ENCODE measurements at places on chromosomes 6 and 20. TPM values are rescaled to one million over a fixed set of nuclear protein-coding genes. Genes with fewer than 3 reads are reported as not detected.

SLA2 gene
- total RNA-seq: 1.1 TPM

CGA gene
- not detected for total RNA-seq

OR2J3 gene
- total RNA-seq: not detected

- no peak overlapping the region for H3K4me3 ChIP-seq
- no peak for DNase-seq
- H3K27me3 ChIP-seq: no peaks in the 10 kb centered on the region
- peaks cover 6% of the 10 kb centered on the region for H3K36me3 ChIP-seq
- no peaks in the 10 kb centered on the region for H3K4me1 ChIP-seq
- no peak overlapping the region for H3K27ac ChIP-seq
These were observed 175.9 kb upstream of the SCGN start for GRCh38 chr6:25476126-25476525.

DNA sequence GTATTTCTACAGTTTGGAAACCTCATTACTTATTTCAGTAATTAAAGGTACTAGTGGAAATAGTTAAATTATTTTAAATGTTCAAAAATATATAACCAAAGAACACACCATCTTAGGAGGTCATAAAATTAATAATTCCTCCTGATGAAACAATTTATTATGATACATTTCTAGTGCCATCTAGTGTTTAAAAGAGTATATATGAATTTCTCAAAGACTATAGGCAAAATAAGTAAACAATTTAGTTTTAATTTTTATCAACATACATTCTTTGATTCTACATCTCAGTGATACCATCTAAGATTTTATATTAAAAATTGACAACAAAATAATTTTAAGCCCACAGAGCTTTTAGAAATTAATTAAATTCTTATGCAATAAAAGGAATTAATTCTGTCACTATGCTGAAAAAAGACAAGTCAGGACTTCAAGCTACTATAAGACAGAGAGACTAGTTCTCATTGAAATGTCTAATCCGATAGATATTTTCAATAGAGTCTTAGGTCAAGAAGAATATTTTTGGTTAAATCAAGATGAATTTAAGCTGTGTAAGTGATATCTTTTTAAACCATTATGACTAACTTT is 107.8 kb upstream of the RNF217 start:
- H3K36me3 ChIP-seq: no peaks in the 10 kb centered on the region

DNA sequence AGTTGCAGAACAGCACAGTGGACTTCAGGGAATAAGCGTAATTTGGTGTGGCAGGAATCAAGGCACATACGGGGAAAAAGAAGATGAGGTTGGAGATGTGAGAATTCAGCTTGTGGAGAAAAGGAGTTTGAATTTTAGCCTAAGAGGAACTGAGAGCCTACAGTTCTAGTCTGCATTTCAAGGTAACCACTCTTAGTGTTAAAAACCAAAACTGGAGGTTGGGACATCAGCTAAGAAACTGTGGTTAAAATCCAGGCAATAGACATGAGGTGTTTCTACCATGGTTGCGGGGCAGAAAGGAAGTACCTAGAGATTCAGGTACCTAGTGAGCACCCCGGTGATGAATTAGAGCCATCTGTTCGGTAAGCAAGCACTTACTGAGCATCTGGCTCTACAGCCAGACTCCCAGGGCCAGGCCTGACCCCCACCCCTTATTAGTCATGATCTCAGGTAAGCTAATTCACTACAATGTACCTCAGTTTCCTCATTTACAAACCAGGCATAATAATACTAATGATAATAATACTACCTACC is 44.4 kb downstream of the FAXC start:
- DNase-seq: no peak
- H3K27me3 ChIP-seq: no peaks in the 10 kb centered on the region
- H3K4me3 ChIP-seq: no peak overlapping the region
- no peaks in the 10 kb centered on the region for H3K4me1 ChIP-seq

DNA sequence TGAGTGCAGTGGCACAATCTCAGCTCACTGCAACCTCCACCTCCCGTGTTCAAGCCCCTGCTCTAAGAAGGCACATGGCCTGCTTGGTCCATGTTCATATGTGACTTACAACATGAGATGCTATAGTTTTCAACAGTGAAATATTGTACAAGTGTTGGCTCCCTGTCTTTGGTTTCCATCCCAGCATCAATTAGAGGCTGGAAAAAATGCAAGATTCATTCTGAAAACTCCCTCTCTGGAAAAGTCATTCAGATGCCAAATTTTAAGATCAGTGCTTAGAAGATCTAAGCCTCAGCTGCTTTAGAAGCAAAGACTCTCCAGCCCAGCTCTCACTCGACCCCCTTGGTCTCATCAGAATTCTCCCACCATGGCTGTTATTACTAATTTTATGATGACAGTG is 398.9 kb downstream of the KIF16B start:
- H3K27ac ChIP-seq: no peak overlapping the region
- no peak overlapping the region for H3K4me3 ChIP-seq
- no peak for DNase-seq
- H3K36me3 ChIP-seq: no peaks in the 10 kb centered on the region
- no peaks in the 10 kb centered on the region for H3K27me3 ChIP-seq
- H3K4me1 ChIP-seq: no peaks in the 10 kb centered on the region

DNA sequence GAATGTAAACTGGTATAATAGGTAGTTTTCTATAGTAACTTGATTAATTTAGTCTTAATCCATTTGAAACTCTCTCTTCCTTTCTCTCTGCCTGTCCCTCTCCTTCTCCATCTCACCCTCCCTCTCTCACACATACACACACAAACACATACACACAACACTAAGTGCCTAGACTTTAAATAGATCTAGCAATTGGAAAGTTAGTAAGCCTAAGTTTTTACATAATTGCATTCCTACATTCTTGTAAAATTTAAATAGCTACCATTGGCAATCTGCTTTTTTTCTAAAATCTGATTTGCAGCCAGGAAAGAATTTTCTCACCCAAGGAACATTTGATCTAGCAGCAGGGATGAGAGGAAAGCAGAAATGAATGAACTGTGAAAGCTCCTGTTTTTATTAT is 15.7 kb downstream of the GFRA4 start:
- H3K4me1 ChIP-seq: no peaks in the 10 kb centered on the region
- no peak for DNase-seq
- H3K36me3 ChIP-seq: peaks cover 30% of the 10 kb centered on the region
- no peak overlapping the region for H3K4me3 ChIP-seq
- H3K27me3 ChIP-seq: no peaks in the 10 kb centered on the region

GRCh38 chr20:44001667-44002596 is 87.3 kb downstream of the TOX2 start:
- H3K27me3 ChIP-seq: no peaks in the 10 kb centered on the region
- H3K36me3 ChIP-seq: no peaks in the 10 kb centered on the region
- no peaks in the 10 kb centered on the region for H3K4me1 ChIP-seq

DNA sequence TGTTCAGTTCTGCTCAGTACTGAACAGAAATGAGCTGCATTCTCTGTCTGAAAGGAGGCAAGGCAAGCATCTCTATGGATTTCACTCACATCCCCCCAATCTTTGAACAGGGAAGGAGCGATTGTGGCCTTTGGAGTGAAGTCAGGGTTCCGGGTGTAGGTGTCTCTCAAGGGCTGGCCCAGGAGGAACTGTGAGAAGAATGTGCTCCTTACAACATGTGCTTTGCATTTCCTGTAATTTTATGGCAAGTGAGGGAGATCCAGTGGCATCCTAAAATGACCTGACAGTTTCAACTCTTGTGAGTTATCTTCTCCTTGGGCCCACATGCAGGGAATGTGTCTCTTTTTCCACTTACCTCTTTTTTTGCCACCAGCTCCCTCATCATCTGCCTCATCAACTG is 63.0 kb upstream of the RIN2 start:
- DNase-seq: no peak
- H3K36me3 ChIP-seq: no peaks in the 10 kb centered on the region
- H3K4me3 ChIP-seq: no peak overlapping the region
- no peak overlapping the region for H3K27ac ChIP-seq
- H3K27me3 ChIP-seq: no peaks in the 10 kb centered on the region

GRCh38 chr6:21996425-21997118 is 300.3 kb downstream of the PRL start:
- H3K27ac ChIP-seq: no peak overlapping the region
- no peak for DNase-seq
- H3K4me3 ChIP-seq: no peak overlapping the region
- peaks cover 6% of the 10 kb centered on the region for H3K4me1 ChIP-seq
- no peaks in the 10 kb centered on the region for H3K36me3 ChIP-seq

DNA sequence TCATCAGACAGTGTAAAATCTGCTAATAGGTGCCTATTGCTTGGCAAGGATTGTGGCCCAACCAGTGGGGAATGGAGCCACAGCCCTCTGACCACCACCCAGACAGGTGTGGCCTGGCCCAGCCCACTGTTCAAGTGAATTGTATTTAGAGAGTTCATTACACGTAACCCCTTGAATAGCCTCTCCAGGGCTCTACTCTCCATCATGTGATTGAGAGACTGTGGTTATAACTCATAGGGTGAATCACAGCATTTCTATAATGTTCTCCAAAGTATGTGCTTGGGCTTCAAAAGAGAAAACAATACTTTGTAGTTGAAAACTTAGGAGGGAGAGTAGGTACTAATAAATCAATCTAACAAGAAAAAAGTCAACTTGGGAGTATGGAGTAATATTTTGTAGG is 38.4 kb downstream of the ALDH8A1 start:
- no peak overlapping the region for H3K4me3 ChIP-seq
- H3K36me3 ChIP-seq: no peaks in the 10 kb centered on the region
- no peak for DNase-seq
- H3K27ac ChIP-seq: no peak overlapping the region

- H3K4me1 ChIP-seq: no peaks in the 10 kb centered on the region
- H3K27ac ChIP-seq: no peak overlapping the region
- no peak overlapping the region for H3K4me3 ChIP-seq
- no peak for DNase-seq
These were observed 25.6 kb upstream of the HLA-DQB1 start for GRCh38 chr6:32692019-32692418.

GRCh38 chr20:953742-954141 is 37.6 kb upstream of the ANGPT4 start:
- DNase-seq: no peak
- H3K4me3 ChIP-seq: no peak overlapping the region

GRCh38 chr20:36604952-36605398 is 604 bp upstream of the RAB5IF start:
- H3K4me1 ChIP-seq: peaks cover 9% of the 10 kb centered on the region
- peak overlapping the region; percentile 100 for H3K4me3 ChIP-seq
- no peaks in the 10 kb centered on the region for H3K27me3 ChIP-seq
- H3K27ac ChIP-seq: peak overlapping the region; percentile 89
- no peak for DNase-seq

DNA sequence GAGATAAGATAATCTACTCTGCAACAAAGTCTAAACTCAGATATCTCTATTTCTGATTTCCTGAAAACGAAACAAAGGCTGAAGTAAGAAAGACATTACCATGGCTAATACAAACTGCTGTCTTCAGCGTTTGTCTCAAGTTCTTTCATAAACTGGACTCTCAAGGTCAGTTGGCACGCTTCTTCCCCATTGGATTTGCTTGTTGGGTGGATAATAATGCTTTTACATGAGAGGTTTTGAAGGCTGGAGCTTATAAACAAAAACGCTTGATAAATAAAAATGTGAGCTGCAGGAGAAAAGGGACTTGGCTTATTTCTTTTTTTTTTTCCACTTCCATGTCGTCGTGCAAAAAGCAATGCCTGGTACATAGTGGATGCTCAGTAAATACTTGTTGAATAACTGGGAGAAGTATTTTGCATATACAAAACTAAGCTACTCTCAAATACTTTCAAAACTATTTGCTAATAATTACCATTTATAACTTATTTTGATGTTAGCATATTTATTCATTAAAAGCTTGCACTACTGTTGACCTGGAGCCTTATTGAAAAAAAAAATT is 65.7 kb upstream of the EEF1A1 start:
- peak overlapping the region; percentile 90 for H3K27ac ChIP-seq
- no peaks in the 10 kb centered on the region for H3K36me3 ChIP-seq
- no peak for DNase-seq
- H3K4me1 ChIP-seq: peaks cover 21% of the 10 kb centered on the region
- H3K27me3 ChIP-seq: no peaks in the 10 kb centered on the region

DNA sequence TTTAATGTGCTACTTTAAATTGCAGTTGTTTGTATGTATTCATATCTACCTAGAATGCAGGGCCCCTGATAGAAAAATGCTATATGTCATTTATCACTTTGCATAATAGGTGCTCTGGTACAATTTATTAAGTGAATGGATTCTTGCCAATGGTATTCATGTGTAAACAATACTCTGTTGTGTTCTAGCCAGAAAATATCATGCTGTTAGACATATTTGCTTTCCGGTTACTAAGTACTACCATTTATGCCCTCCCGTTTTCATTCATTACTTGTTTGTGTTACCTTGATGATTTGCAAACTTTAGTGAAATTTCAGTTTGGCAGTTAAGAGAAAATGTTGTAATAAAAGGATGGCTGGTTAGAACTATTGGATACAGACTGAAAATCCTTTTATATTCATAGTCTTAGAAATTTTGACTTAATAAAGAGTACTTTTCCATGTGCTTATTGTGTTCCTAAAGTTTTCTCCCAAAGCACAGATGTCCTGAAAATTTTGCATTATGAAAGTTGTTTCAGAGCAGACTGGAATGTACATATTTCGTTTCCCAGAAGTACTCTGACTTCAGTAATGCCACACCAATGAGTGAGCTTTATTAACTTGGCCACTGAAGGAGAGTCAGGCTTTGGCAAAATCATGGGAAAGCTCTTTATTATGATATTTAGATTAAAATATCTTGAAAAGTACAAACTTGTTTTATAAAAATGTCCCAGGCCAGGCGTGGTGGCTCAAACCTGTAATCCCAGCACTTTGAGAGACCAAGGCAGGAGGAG is 31.5 kb downstream of the RPF2 start:
- no peak for DNase-seq
- no peaks in the 10 kb centered on the region for H3K27me3 ChIP-seq
- peaks cover 11% of the 10 kb centered on the region for H3K36me3 ChIP-seq
- H3K4me1 ChIP-seq: peaks cover 4% of the 10 kb centered on the region
- peak overlapping the region; percentile 21 for H3K27ac ChIP-seq
- H3K4me3 ChIP-seq: no peak overlapping the region

DNA sequence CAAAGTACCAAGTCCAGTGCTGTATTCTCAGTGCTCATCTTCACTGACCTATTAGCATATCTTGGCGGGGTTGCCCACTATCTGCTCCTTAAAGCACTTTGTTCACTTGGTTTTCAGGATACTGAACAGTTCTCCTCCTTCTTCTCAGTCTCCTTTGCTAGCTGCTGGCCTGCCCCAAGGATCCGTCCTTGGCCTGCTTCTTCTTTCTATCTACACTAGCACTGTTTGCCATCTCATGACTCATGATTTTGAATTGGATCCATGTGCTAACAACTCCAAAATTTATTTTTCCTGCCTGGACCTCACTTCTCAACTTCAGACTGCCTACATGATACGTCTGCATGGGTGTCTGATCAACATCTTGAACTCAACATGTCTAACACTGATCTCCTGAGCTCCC is 15.5 kb downstream of the TPD52L1 start:
- DNase-seq: no peak
- H3K36me3 ChIP-seq: no peaks in the 10 kb centered on the region
- H3K4me1 ChIP-seq: peaks cover 10% of the 10 kb centered on the region
- no peak overlapping the region for H3K4me3 ChIP-seq

DNA sequence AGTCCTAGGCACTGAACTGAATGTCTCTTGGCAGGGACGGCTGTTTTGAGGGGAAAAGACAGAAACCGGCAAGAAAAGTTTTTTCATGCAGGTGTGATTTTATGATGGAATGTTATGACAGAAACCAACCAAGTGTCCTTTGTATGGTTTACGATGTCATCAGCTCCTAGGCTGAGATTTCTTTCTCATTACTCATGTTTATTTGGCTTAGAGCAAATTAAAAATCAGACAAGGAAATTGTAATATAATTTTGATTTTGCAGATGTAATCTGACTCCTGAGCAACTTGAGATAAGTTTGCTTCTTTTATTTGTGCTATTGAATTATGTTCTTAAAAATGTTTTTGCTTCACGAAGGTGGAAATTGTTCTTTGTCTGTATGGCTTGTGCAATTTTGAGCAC is 58.8 kb upstream of the MAP3K7 start:
- H3K36me3 ChIP-seq: no peaks in the 10 kb centered on the region
- no peak overlapping the region for H3K4me3 ChIP-seq
- no peaks in the 10 kb centered on the region for H3K4me1 ChIP-seq
- no peak for DNase-seq
